WTC11 (cell line): ENCODE measurements at places on chromosomes 7 and 10. TPM values are rescaled to one million over a fixed set of nuclear protein-coding genes. Genes with fewer than 3 reads are reported as not detected.

DNA sequence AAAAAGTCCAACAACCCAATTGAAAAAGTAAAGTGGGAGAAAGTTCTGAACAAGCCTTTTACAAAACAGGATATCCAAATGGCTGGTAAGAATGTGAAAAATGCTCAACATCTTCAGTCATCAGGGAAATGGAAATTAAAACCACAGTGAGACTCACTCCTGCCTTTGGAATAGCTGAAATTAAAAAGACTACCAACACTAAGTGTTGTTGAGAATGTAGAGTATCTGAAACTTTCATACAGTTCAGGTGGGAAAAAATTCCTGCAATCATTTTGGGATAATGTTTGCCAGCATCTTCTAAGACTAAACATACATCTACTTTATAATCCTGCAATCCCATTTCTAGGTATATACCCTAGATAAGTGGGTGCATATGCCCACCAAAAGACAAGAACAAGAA is 395.1 kb downstream of the GRID1 start:
- no peak for DNase-seq
- H3K4me1 ChIP-seq: no peaks in the 10 kb centered on the region
- H3K4me3 ChIP-seq: no peak overlapping the region
- no peaks in the 10 kb centered on the region for H3K27me3 ChIP-seq

DNA sequence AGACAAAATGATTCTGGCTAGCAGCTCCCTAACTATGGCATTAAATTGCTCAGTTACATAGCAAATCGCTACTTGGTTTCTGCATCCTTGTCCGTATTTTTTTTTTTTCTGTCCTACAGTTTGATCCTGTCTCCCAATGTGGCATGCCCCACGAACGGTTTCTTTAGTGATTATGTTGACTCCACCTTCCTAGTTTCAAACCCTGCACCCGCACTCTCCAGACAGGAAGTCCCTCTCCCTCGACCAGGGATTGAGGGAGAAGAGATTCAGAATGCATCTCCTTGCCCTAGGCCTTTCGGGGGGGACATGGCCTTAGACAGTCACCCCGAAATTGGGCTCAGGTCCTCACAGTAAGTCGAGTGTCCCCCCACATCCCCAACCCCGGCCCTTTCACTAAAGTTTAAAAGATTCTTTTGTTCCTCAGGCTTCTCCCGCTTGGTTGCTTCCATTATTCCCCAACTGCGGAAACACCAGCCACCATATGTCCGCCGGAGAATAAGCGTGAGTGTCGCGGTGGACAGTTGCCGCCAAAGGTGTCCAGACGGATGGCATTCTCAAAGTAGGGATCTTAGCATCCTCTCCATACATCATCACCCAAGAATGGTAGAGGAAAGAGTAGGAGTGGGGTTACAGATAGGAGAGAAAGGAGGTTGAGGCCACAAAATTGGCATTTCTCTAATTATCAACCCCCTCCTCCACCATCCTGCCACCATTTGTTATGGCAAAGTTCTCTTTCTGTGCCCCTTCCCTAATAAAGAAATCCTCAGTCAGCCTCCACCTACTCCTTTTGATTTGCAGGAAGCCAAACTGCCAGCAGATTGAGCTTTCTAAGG is 7.3 kb downstream of the EVX1 start:
- H3K4me3 ChIP-seq: no peak overlapping the region
- peaks cover 28% of the 10 kb centered on the region for H3K4me1 ChIP-seq
- H3K36me3 ChIP-seq: peaks cover 3% of the 10 kb centered on the region; the same call in 1 of the 2 replicates

DNA sequence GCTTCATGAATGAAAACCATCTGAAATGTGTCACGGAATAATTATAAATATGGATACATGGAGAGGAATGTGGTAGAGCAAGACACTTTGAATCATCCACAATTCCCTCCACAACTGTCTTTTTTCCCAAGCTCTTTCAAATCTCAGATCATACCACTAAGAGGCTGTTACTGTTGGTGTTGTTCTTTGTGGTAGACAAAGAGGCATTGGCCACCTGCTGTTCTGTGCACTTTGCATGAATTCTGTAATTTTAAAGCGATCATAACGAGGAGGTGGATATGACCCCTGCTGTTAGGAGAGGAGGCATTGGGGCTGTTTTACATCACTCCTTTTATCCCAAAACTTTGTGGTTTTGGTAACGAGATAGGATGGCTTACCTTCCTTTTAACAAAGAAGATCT is 141.2 kb upstream of the KLF6 start:
- no peak overlapping the region for H3K27ac ChIP-seq
- no peaks in the 10 kb centered on the region for H3K27me3 ChIP-seq
- H3K4me3 ChIP-seq: no peak overlapping the region
- no peaks in the 10 kb centered on the region for H3K36me3 ChIP-seq
- no peaks in the 10 kb centered on the region for H3K4me1 ChIP-seq

GRCh38 chr10:33547976-33548375 is 213.5 kb upstream of the NRP1 start:
- H3K27ac ChIP-seq: no peak overlapping the region
- H3K27me3 ChIP-seq: peaks cover 2% of the 10 kb centered on the region; the same call in 1 of the 2 replicates
- DNase-seq: no peak
- H3K4me1 ChIP-seq: peaks cover 9% of the 10 kb centered on the region

GRCh38 chr10:79244841-79245504 is 102.3 kb upstream of the PPIF start:
- H3K27me3 ChIP-seq: peaks cover 45% of the 10 kb centered on the region
- no peak overlapping the region for H3K27ac ChIP-seq
- H3K4me1 ChIP-seq: peaks cover 33% of the 10 kb centered on the region
- no peak overlapping the region; the same call in 1 of the 2 replicates for H3K4me3 ChIP-seq

- H3K27ac ChIP-seq: peak overlapping the region; percentile 10; the same call in 1 of the 2 replicates
- DNase-seq: no peak
- no peaks in the 10 kb centered on the region for H3K27me3 ChIP-seq
- H3K36me3 ChIP-seq: peaks cover 29% of the 10 kb centered on the region
- peaks cover 14% of the 10 kb centered on the region for H3K4me1 ChIP-seq
Observed at GRCh38 chr10:122207596-122207995, 63.5 kb upstream of the BTBD16 start.

- H3K36me3 ChIP-seq: no peaks in the 10 kb centered on the region
- no peak for DNase-seq
- H3K27me3 ChIP-seq: no peaks in the 10 kb centered on the region; the same call in 1 of the 2 replicates
- no peak overlapping the region for H3K4me3 ChIP-seq
- no peak overlapping the region for H3K27ac ChIP-seq
Observed at GRCh38 chr7:63117-63480, 129.3 kb upstream of the FAM20C start.

- peak overlapping the region; percentile 56 for H3K4me3 ChIP-seq
- H3K27me3 ChIP-seq: peaks cover 100% of the 10 kb centered on the region
- H3K36me3 ChIP-seq: peaks cover 11% of the 10 kb centered on the region
Observed at GRCh38 chr10:100485366-100485765, 22.6 kb downstream of the WNT8B start.

DNA sequence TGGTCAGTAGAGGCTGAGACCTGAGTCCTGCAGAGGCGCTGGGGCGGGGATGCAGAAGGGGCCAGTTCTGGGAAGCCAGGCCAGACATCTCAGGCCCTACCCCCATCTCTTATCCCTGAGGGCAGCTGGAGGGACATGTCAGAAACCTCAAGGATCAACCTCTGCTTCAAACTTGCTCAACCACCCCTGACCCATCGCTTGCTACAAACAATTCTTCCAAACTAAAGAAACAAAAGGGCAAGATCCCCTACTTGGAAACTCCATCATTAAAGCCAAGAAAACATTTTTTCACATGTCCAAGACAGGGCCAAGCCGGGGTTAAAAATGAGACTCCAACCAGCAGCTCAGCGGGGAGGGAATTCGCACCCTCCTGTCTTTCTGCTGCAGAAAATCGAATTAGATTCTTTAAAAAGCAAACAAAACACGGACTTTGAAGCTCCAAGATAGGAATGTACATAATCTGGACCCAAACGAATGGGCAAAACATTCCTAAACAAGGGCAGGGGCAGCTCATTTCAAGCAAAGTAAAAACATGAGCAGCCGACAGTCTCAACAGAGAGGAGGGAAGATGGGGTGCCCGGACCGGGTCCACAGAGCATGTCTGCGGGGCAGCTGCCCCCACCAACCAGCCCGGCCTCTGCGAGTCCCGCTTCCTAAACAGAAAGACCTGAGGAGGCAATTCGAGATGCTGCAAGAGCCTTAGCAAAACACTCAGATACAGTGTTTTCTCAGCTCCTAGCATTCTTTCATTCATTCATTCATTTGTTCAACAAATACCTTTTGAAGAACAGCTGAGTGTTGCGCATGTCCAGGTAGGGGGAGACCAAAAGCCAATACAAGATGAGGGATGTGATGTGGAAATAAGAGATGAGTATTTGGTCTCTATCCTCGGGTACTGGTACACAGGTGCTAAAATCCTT is 44.8 kb downstream of the CHST15 start:
- no peak for DNase-seq

GRCh38 chr7:130994378-130995115 is 260.5 kb upstream of the KLF14 start:
- no peak overlapping the region for H3K4me3 ChIP-seq
- peak overlapping the region; percentile 71 for H3K27ac ChIP-seq
- no peak for DNase-seq
- H3K4me1 ChIP-seq: peaks cover 15% of the 10 kb centered on the region

GRCh38 chr7:143255564-143255963 is 7.7 kb upstream of the GSTK1 start:
- no peaks in the 10 kb centered on the region; the same call in 1 of the 2 replicates for H3K27me3 ChIP-seq
- H3K4me3 ChIP-seq: no peak overlapping the region
- no peaks in the 10 kb centered on the region for H3K4me1 ChIP-seq
- no peak overlapping the region for H3K27ac ChIP-seq

GRCh38 chr7:64905547-64905946 is 2.5 kb downstream of the ZNF273 start:
- DNase-seq: no peak
- H3K36me3 ChIP-seq: peaks cover 15% of the 10 kb centered on the region
- peak overlapping the region; percentile 96 for H3K4me3 ChIP-seq
- peaks cover 42% of the 10 kb centered on the region for H3K4me1 ChIP-seq
- H3K27ac ChIP-seq: peak overlapping the region; percentile 29; the same call in 1 of the 2 replicates
- H3K27me3 ChIP-seq: no peaks in the 10 kb centered on the region

GRCh38 chr7:134353411-134353810 is 36.7 kb upstream of the SLC35B4 start:
- no peak overlapping the region for H3K27ac ChIP-seq
- no peak overlapping the region for H3K4me3 ChIP-seq
- DNase-seq: no peak
- H3K27me3 ChIP-seq: peaks cover 11% of the 10 kb centered on the region
- H3K36me3 ChIP-seq: no peaks in the 10 kb centered on the region

- no peak for DNase-seq
- peaks cover 5% of the 10 kb centered on the region for H3K4me1 ChIP-seq
- H3K27me3 ChIP-seq: no peaks in the 10 kb centered on the region
- no peaks in the 10 kb centered on the region for H3K36me3 ChIP-seq
- no peak overlapping the region for H3K4me3 ChIP-seq
- H3K27ac ChIP-seq: no peak overlapping the region
Observed at GRCh38 chr10:78774614-78774998, 294.2 kb upstream of the ZMIZ1 start.

- H3K4me3 ChIP-seq: peak overlapping the region; percentile 86
- peaks cover 56% of the 10 kb centered on the region for H3K4me1 ChIP-seq
- H3K27me3 ChIP-seq: peaks cover 78% of the 10 kb centered on the region
- no peaks in the 10 kb centered on the region for H3K36me3 ChIP-seq
- DNase-seq: peak; percentile 17
Observed at GRCh38 chr7:142796001-142796500, 25.3 kb downstream of the PRSS2 start.

- H3K27ac ChIP-seq: no peak overlapping the region
- DNase-seq: no peak
- peaks cover 20% of the 10 kb centered on the region for H3K4me1 ChIP-seq
- H3K27me3 ChIP-seq: no peaks in the 10 kb centered on the region; the same call in none of the 2 replicates
- H3K36me3 ChIP-seq: no peaks in the 10 kb centered on the region
- H3K4me3 ChIP-seq: no peak overlapping the region
Observed at GRCh38 chr10:58473976-58474375, 38.7 kb upstream of the BICC1 start.

DNA sequence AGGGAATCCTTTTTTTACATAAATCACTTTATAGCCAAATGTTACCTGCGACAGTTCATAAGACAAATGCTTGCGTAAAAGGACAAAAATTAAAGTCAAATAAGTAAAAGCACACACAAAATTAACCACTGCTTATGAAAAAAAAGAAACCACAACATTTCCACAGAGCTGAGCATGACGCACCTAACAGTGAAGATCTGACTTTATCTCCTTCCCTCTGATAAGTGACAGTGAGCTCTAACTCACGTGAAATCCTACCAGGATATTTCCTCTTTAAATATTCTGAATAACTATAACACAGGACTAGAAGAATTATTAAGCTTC is 225.5 kb downstream of the SFMBT2 start:
- H3K4me3 ChIP-seq: no peak overlapping the region
- 0 out of 2 replicates have a peak, but pooled peaks cover 4% of the 10 kb centered on the region for H3K4me1 ChIP-seq
- H3K36me3 ChIP-seq: peaks cover 13% of the 10 kb centered on the region
- no peak overlapping the region for H3K27ac ChIP-seq
- H3K27me3 ChIP-seq: no peaks in the 10 kb centered on the region

- H3K4me3 ChIP-seq: no peak overlapping the region
- H3K27me3 ChIP-seq: no peaks in the 10 kb centered on the region
- no peak overlapping the region for H3K27ac ChIP-seq
- H3K4me1 ChIP-seq: peaks cover 3% of the 10 kb centered on the region; the same call in 1 of the 2 replicates
- 0 out of 2 replicates have a peak, but pooled peaks cover 2% of the 10 kb centered on the region for H3K36me3 ChIP-seq
Observed at GRCh38 chr7:95404316-95404865, 8.2 kb upstream of the PON3 start.

DNA sequence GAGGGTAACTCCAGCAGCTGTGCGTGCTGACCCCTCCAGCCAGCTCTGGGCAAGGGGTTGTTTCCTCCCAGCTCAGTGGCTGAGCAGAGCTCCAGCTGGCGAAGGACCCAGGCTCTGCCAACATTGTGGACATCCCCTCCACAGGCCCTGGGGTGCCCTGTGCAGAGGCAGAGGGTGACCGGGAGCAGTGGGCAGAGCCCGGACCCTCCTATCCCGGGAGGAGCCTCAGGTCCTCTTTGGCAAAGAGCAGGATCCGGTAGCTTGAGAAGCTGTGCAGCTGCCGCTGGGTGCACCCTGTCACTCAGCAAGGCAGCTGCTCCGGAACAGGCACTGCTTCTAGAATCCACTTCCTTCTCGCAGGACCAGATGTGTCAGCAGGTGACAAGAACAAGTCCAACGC is 175.9 kb downstream of the EBF3 start:
- no peak overlapping the region for H3K27ac ChIP-seq
- peaks cover 3% of the 10 kb centered on the region; the same call in 1 of the 2 replicates for H3K36me3 ChIP-seq
- H3K4me3 ChIP-seq: no peak overlapping the region
- no peak for DNase-seq

DNA sequence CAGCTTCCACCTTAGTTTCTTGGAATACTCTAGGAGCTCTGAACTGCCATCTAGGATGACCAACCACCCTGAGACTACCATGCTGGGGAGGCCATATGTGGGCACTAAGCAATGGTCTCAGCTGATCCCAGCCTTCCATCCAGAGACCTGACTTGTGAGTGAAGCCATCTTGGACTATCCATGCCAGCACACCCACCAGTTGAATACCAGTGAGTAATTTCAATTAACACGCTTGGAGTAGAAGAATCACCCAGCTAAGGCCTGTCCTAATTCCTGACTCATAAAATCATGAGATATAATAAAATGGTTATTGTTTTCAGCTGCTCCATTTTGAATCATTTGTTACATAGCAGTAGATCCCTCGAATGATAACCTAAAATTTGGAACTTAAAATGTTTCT is 5.2 kb upstream of the KIF5B start:
- H3K4me3 ChIP-seq: no peak overlapping the region
- H3K36me3 ChIP-seq: no peaks in the 10 kb centered on the region
- peaks cover 7% of the 10 kb centered on the region; the same call in 1 of the 2 replicates for H3K27me3 ChIP-seq
- DNase-seq: no peak
- no peak overlapping the region for H3K27ac ChIP-seq

GRCh38 chr7:25922296-25922695 is 229.7 kb upstream of the NFE2L3 start:
- no peak overlapping the region for H3K27ac ChIP-seq
- H3K4me3 ChIP-seq: no peak overlapping the region
- H3K27me3 ChIP-seq: no peaks in the 10 kb centered on the region

Gene LRRTM3
- total RNA-seq: 0.32 to 0.52 TPM (median 0.48 TPM) in 3 replicates

Gene PFKP
- total RNA-seq: 127 to 156 TPM (median 150 TPM) in 3 replicates

Gene GNB2
- 182 to 194 TPM (median 184 TPM) in 3 replicates for total RNA-seq

Gene MRLN
- total RNA-seq: not detected in 3 replicates

Gene TRIM50
- 0.15 to 0.16 TPM in 2 of 3 replicates, not detected in the other for total RNA-seq

Gene MRPL32
- total RNA-seq: 72.2 to 84.4 TPM (median 75.7 TPM) in 3 replicates
